Heart right ventricle (tissue), 16 donors: ENCODE measurements at places on chromosomes 4 and X. TPM values are rescaled to one million over a fixed set of nuclear protein-coding genes. Genes with fewer than 3 reads are reported as not detected.

GRCh38 chr4:144787365-144788258 is 141.7 kb downstream of the HHIP start:
- DNase-seq, result no peak

DNA sequence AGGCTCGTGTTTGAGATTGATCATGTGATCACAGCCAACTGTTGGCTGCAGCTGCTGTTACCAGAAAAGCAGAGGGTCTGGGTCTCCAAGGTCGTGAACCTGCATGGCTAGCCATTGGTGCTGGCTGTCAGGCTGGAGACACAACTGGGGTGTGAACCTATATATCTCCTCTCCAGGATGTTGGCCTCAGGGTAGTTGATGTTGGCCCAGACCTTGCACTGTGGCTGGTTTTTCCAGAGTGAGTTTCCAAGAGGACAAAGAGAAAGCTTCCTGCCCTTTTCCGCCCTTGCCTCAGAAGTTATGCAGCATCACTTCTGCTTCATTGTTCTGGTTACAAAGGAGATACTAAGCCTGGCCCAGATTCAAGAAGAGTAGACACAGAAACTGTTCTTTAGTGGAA is 607.8 kb upstream of the HS3ST1 start:
- peak; percentile 31 for DNase-seq

DNA sequence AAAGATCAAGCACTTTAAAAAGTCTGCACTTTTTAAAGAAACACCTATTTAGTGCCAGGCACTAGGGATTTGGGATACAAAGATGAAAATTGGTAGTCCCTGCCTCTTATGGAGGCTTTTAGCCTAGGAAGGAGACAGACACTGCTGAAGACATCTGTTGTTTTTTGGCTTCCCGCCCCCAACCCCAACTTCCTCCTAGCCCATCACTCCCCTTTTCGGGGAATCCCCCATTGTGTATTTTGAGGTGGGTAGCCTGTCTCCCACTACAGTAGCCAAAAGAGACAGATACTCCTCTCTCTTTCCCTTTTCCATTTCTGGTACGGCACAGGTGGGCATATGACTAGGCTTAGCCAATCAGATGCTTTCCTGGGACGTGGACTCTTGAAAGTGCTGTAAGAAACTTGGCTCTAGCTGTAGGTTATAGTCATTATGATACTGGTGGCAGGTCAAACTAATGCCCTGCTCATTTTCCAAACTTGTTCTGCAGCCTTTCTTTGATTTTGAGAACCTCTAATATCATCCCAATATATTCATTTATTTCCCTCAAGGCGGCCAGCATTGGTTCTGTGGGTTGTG is 194.6 kb upstream of the RBPJ start:
- no peak for DNase-seq

- DNase-seq, result peak; percentile 12
Measured at GRCh38 chr4:15198070-15198727, 195.9 kb downstream of the CPEB2 start.

DNA sequence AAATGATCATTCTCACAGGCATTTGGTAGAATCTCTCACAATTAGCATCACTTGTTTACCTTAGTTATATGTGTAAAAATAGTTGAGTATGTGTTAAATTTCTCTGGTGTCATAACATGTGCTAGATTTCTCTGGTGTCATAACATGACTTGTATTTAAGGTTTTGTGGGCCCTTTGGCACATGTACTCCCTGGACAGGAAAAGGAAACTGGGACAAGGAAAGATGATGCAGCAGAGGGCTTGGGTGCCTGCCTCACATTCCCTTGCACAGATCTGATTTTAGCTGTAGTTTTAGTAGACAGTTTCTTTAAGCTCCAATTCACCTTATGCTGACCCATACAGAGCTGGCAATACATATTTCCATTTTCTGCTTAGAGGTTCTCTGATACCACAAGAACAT is 726.0 kb downstream of the C4orf33 start:
- no peak for DNase-seq

DNA sequence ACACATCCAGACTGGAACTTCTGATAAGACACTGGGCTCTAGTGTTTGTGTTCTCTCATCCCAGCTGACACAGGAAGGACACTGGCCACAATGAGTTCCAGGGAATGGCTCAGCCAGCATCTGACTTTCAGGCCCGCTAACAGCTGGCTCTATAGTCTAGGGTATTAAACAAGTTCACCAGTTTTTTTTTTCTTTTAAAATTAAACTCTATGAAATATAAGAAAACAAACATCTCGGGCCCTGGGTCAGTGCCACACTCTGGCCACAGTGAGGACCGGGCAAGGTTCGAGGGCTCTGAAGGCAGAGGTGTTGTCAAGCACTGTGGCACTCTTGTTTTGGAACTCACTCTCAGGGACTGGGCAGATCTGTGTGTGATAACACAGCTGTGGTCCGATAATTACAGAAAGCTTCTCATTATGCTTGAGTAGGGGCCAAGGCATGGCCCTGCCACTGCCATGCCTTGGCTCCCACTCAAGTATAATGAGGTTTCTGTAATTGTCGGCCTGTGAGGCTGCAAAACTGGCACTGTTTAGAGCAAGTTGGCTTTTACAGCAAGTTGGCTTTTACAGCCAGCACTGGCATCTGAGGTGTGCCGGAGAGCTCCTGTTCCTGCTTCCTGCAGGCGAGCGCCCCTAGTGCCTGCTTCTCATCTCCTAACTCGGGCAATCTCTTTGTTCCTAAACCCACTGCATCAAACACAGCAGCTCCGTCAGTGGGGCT is 62.8 kb downstream of the PPP1R2C start:
- no peak for DNase-seq

TLR10 gene
- 0.01 TPM for polyA plus RNA-seq

DNA sequence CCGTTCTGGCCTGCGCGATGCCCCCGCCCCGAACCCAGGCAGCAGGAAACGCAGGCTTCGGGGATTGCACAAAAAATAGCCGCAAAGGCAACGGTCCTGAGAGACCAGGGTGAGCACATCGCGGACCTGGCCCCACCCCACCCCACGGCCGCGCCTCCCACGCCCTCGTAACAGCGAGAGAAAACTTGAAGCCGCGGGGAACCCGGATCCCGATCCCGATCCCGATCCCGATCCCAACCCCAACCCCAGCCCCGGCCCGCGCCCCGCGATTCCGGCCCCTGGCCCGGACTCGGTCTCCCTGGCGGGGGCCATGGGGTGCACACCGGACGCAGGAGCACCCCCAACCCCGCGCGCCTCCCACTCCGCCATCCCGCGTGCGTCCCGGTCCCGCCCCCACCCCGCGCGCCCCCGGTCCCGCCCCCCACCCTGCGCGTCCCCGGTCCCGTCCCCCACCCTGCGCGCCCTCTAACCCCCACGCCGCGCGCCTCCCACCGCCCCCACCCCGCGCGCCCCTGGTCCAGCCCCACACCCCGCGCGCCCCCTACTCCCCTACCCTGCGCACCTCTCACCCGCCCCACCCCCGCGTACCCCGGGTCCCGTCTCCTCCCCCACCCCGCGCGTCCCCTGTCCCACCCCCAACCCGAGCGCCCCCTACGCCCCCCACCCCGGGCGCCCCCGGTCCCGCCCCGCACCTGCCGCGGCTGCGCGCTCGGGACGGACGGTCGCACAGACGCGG is 29.0 kb downstream of the NOP14 start:
- peak; percentile 41 for DNase-seq

FAT1 gene
- 43.2 TPM for polyA plus RNA-seq

DNA sequence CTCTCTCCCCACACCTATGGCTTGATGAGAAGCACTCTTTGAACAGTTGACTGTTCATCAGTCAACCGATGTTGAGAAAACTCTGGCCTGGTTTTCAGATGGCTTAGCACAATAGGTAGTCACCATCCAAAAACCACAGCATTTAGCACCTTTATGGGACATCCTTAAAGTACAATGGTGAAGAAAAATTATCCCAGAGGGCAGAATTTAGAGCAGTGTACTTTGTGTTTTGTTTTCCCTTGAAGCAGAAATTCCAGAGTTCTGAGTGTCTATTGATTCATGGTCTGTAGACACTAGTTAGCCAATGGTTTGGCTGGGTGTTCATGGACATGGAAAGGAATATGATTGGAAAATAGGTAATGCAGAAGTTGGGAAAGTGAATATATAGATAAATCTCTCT is 487.0 kb downstream of the PDHA2 start:
- DNase-seq, result no peak

DNA sequence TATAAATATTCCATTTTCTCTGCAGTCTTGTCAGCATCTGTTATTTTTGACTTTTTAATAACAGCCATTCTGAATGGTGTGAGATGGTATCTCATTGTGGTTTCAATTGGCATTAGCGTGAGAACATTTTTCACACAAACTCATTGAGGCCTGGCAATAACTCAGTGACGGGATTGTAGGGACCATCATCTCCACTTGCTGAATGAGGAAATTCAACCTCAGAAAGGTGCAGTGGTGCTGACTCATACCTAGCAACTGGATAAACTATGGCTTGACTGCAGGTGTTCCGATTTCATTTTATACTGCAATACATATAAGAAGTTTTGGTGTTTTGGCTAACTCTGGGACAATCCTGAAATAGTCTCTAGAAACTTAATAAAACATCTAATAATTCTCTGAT is 88.3 kb upstream of the DDIT4L start:
- DNase-seq, result no peak

SPARCL1 gene
- polyA plus RNA-seq, result 179 TPM

- DNase-seq, result peak; percentile 6
Measured at GRCh38 chrX:37796805-37797204, 16.9 kb downstream of the CYBB start.

- no peak for DNase-seq
Measured at GRCh38 chr4:171461191-171461590, 352.0 kb upstream of the GALNTL6 start.

COL25A1 gene
- polyA plus RNA-seq, result 0.36 TPM

DNA sequence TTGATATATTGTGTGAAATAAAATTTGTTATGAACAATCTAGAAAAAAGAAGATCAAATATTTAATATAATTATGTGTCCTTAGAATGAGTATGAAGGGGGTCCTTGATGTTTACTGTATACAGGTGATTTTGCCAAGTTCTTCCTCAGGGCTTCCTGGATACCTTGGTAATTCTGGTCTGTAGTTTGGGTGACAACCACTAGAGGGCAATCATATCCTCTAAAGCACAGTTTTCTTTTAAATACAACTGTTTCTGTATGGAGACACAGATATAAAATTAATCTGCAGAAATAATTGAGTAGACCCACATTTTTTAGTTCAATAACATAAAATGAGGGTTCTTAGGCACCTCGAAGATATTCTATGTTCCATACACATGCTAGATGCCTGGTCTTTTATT is 157.7 kb downstream of the SPANXN1 start:
- no peak for DNase-seq

- DNase-seq, result no peak
Measured at GRCh38 chr4:6372649-6373525, 99.5 kb downstream of the PPP2R2C start.

- no peak for DNase-seq
Measured at GRCh38 chr4:102169345-102169744, 175.9 kb downstream of the SLC39A8 start.

DNA sequence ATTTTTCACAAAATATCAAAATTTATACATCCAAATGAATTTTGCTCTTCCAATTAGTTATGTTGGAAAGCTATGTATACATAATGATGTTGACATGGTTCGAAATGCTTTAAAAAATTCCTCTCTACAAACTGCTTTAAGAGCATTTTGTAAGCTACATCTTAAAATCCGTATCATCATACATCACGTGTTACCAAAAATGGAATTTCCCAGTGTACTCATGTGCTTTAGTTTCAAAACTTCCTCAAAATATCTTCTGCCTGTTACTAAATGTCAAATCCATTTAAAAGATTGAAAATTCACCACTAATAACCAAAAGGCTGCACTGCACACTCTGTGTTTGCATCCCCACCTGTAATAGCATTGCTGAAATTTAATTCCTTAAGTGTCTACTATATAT is 87.9 kb downstream of the WDFY3 start:
- DNase-seq, result no peak

DNA sequence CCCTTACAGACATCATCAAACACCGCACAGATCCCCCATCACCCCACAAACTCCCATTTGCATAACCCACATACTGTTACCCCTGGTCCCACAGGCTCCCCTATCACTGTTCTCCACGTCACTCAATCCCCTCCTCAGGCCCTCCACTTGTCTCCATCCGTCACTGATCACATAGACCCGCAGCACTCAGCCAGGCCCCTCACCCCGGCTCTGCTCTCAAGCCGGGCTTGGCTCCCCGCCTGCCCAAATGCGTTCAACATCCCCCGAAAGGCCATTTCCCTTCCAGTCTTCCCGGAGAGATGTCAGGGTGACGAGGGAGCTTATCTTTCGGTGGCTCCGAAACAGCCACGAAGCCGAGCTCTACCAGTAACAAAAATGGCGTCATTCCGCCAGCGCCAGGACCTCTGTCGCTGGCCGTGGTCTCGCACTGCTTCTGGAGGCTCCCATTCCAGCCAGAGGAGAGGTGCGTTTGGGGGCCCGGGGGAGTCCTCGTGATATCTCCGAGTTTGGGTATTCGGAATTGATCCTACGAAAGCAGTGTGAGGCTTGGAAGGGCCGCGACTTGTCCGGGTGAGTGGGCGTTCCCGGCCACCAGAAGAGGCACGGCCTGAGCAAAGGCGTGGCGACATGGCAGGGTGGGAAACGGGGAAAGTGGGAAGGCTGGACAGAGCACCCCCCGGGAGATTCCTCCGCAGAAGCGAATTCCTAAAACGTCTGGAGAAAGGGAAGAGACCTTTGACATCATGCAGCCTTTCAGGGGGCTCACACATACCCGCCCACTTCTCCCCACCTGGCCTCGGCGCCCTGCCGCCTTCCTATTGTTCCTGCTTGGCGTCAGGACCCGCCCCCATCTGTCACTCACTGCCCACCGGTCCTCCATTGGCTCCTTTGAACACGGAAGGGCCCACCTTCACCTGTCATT is at the start of gene ZNF630:
ZNF630 (minus strand) TSS at position 577 of the 922 bp plus-strand sequence. CDS start 4,754 bp downstream, outside the sequence.
- DNase-seq, result peak; percentile 64

DNA sequence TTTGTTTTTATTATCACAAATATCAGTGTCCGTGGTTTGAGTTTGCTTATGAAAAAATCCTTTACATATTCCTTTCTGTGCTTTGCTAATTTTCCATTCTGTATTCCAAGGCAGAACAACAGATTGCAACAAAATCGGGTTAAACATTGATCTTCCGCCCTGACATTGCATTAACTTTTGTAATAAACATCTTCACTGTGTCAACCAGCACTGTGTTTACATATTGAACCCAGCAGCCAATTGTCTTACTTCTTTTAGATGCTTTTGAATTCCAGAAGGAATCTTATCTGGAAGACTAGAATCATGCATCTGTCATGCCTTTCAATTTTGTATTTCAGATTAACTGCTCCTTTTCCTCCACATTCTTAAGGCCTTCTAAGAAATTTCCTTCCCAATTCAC is 147.8 kb upstream of the CXXC4 start:
- DNase-seq, result no peak

- DNase-seq, result peak; percentile 83
Measured at GRCh38 chr4:112234952-112235609, 3.5 kb downstream of the AP1AR start.

- no peak for DNase-seq
Measured at GRCh38 chr4:67779631-67780030, 25.4 kb upstream of the GNRHR start.

NR3C2 gene
- polyA plus RNA-seq, result 2.2 TPM

DNA sequence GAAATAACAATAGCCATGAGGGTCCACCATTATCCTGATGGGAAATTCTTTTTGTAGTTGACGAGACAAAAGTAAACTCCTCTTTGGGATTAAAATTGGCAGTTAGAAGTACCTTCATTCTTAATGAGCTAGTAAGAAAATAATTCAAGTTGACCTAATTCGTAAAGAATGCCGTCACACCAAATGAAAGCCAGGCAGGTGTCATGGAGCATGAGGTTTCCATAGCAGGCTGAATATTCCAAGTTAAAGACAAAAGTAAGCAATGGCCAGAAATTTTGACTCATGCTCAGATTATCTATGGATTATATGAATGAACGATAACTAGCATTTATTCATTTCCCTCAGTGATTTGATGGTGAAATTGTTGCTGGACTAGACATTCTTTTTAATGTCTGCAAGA is 192.2 kb upstream of the FAT1 start:
- no peak for DNase-seq
